Pulmonary artery endothelial cell (primary cell): ENCODE measurements at places on chromosomes 16 and 17.

DNA sequence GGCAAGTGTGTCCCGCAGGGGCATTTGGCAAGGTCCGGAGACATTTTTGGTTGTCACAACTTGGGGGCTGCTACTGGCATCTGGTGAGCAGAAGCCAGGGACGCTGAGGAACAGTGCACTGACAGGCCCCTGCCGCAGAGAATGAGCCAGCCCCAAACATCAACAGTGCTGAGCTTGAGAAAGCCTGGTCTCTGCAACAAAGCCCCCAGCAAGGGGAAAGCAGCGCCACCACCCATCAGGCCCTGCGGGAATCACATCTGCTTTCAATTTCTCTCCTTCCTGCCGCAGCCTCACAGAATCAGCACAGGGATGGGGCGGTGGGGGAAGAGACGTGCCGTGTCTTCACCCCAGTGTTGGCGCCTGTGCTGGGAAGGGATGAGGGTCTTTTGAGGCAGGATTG, 14.8 kb upstream of the PRPSAP1 start:
- DNase-seq, result no peak

DNA sequence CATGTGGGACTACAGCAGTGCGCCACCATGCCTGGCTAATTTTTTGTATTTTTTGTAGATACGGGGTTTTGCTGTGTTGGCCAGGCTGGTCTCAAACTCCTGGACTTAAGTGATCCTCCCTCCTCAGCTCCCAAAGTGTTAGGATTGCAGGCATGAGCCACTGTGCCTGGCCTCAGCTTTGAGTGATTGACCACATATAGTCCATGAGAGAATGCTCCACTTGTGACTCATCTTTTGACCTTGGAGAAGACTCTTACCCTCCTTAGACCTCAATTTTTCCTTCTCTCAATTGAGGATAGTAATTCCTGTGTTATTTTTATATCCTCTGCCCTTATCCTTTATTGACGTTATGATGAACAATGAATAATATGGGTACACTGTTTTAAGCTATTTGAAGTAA, 30.9 kb upstream of the DUSP14 start:
- DNase-seq, result no peak

GRCh38 chr17:50797135-50797810, 30.0 kb upstream of the ANKRD40CL start:
- DNase-seq, result no peak

DNA sequence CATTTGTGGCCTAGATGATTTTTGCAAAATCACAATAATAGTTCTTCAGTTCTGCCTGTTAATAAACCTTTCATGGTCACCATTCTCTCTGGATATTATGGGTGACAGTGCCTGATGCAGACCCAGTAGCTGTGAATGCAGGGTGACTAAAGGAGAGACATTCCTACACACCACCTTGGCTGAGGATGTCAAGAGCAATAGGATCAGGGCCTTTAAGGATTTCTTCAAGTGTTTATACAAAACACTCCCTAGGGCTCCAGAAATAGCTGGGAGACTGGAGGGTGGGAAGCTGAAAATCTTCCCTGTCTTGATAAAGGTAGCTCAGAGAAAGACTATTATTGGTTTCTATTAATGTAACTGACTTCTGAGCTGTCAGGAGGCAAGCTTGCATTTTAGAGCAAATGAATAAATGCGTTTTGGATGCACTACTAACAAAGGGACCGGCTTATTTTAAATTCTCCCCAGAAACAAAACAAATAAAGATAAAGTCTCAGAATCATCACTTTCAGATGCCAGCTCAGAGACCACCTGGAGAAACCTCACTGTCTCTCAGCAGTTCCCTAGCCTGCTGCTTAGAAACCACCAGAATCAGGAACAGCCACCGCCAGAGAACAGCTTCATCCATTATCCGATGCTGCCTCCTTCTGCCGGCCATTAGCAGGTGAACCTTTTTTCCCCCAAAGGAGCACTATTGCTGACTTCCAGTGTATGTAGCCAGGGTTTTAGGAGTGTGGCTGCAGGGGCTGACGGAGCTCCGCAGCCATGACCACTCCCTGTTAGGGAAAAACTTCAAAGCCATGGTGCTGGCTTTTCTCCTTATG, 171.4 kb upstream of the DYNLRB2 start:
- DNase-seq, result no peak

DNA sequence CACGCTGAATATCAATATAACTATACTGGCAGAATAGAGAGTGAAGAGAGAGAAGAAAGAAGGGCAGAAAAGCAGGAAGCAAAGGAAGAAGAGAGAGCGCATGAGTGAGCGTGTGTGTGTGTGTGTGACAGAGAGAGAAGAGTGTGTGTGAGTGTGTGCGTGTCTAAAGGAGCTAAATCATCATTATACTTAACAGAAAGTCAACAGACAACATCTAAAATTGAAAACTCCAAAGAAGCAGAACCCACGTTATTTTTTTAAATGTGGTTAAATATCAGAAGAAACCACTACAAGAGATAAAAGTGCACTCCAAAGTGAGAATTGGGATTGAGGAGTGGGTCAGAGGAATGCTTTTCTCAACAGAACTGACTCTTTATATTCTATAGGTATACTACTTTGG, 77.2 kb downstream of the BRIP1 start:
- no peak for DNase-seq

DNA sequence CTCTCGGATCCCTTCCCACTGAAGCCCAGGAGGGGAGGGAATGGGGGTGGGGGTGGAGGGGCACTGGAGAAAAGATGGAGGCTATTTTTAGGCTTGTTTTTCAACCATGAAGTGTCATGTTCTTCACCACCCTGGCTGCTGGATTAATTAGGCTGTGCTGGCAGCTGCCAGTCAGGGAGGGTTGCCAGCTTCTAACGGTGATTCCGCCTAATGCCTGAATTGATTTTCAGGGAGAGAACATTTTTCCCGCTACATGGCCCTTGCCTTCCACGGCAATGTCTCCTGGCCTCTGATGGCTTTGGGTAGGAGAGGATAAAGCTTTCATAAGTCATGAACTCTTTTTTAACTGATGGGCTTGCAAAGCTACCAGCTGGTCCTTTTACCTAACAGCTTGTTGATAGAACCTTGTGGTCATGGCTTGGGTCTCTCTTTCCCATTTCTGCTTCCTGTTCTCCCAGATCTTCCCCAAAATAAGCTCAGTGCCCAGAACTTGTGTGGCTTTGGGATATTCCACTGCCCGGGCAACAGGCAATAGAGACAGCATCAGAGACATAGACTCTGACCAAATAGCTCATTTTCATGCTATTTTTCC, 167.4 kb downstream of the PITPNC1 start:
- no peak for DNase-seq

- DNase-seq, result no peak
Measured at GRCh38 chr17:82021900-82022309, 773 bp downstream of the CENPX start.

DNA sequence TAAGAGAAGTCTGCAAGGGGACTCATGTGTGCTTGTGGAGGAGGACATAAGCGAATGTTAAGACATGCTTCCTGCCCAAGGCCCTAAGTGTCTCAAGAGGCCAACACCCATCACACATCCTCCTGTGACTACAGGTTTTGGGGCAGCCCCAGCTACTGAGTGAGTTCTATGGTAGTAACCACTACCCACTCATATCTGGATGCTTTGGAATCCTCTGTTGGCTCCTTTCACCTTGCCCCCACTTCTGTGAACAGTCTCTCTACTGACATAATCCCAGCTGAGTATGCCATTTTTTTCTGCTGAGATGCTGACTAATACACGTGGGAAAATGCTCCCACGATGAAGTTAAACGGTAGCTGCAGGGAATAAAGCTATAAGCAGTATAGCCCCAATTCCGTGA, 153.5 kb downstream of the VPS53 start:
- no peak for DNase-seq

DNA sequence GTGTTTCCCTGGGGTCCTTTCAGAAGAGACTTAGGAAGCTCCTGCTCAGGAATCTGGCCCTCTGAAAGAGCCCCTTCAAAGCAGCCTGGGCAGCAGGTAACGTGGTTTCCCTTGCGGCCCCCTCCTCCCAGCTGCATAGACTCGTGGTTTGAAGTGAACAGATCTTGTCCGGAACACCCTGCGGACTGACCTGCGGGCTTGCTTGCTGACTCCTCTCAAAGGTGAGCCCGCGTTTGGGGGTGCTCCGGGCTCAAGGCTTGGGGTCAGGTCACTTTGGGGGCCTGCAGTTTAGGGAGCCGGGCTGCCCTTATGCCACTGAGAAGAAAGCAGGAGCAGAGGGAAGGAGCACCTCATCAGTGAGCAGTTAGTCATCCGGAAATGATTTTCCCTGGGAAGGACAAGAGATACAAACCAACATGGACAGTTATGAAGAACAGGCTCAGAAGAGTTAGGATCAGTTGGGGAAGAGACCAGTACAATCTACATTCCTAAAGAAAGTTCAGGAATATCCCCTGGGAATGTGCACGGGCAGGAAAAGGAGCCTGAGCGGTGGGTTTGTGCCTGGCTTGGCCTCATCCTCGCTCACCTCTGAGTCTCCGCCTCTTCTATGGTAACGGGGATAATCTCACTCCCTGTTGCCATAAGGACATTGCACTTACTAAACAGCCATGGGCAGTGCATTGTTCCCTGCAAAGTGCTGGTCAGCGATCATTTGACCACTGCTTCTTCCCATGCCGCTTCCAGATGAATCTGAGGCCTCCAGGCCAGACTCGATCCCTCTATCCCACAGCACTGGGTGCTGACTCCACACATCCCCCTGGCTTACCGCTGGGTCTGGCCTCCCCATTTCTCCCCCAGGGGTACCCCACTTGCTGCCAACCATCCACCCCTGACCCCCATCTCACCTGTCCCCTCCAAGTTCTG, 10.0 kb downstream of the LDHD start:
- DNase-seq, result no peak

GRCh38 chr17:1073241-1073962, 76.5 kb downstream of the TIMM22 start:
- no peak for DNase-seq
